Fibroblast of upper back skin (primary cell): ENCODE measurements at places on chromosomes 16 and 17.

GRCh38 chr17:49397586-49397985, 17.1 kb downstream of the PHB1 start:
- DNase-seq: no peak

DNA sequence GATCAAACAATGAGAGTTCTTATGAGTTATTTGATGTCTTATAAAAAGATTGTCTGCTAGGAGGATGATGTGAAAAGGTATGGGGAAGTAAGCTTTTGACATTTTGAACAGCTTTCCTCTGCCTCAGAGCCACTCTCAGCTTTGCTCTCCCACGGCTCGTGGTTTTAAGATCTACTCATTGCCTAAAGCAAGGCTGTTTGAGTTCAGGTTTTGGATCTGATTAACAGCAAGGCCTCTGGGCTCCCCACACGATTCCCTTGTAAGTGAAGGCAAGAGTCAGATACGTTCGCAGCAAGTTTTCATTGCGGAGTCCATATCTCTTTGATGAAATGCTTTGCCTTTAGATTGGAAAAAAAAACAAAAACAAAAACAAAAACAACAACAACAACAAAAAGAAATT, 515.0 kb upstream of the SALL1 start:
- peak; percentile 4 for DNase-seq

DNA sequence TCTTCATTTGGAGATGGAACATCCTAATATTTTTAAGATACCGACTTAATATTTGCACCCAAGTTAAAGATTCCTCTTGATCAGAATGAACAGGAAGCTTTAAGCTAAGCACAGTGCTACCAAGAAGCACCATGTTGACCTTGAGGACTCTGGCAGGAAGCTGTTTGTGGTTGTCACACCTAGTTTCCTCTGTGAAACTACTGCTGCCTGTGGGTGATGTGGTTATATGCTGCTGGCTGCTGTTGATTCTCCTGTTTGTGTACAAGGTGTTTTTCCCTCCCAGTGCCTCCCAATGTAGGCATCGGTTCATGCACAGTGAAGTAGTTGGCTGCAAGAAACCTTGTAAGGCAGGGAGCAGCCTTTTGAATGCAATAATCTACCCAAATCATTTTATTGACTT, 23.4 kb downstream of the RBL2 start:
- no peak for DNase-seq

DNA sequence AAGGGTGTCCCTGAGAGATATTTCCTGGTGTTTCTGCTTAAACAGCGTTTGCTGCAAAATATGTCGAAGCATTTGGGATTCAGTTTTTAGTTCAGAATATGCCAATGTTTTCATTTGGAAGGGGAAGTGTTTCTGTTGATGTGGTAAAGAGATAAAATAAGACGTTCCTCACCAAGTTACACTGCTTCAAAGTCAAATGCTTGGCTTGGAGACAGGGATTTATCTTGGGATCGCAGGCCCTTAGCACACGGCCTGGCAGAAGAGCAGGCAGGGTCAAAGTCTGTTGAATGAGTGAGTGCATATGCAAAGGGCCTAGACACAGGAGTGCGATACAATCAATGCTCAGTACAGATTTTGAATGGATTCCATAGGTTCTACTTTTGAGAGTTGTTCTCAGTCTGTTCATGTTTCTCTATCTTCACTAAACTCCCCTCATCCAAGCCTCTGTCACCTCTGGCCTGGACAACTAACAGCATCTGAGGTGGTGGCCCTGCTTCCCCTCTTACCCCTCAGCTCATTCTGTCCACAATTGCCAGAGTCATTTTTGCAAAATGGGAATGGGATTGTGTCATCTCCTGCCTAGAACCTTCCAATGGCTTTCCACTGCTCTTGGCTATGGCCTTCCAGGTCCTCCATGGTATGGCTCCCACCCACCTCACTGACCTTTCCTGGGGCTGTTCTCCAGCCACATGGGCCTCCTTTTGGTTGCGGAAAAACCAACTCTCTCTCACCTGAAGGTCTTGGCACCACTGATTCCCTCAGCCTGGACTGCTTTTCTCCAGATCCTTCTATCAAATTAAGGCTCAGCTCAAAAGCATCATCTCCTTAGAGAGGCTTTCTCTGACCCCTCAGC, 3.2 kb downstream of the DEXI start:
- no peak for DNase-seq

DNA sequence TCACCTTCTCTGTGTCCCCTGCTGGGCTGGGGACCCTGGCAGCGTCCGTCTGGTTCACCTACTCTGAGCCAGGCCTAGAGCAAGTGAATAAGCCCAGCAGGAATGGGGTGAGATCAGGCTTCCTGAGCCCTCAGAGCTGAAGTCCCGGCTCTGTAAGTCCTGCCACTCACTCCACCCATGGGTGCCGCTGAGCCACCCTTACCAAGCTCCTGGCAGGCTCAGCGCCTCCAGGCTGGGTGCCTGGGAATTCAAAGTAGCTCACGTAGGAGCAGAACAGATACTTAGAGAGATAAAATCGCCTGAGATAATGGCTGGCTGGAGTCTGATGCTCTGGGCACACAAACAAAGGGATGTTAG, 9.8 kb upstream of the LASP1NB start:
- no peak for DNase-seq

DNA sequence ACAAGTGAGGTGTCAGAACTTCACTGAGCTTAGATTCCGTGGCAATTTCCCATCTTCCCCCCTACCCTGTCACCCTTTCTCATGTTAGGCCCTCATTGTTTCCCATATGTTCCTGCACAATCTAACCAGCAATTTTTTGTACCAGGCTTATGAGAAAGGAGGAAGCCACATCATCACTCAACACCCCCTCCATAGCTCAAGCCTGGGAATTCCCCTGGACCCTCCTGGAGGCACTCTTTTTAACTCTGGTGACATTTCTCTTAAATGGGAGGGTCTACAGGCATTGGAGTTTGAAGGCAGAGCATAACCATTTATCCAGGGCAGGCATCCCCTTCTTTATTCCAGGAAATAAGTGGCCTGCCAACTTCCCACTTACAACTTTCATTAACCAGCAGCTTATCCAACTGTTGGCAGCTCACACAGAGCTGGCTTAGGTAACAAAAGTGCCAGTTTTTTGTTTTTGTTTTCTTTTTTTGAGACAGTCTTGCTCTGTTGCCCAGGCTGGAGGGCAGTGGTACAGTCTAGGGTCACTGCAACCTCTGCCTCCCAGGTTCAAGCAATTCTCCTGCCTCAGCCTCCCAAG, 10.4 kb upstream of the GLG1 start:
- DNase-seq: no peak

- no peak for DNase-seq
Measured at GRCh38 chr16:2776500-2777139, 460 bp downstream of the ELOB start.

DNA sequence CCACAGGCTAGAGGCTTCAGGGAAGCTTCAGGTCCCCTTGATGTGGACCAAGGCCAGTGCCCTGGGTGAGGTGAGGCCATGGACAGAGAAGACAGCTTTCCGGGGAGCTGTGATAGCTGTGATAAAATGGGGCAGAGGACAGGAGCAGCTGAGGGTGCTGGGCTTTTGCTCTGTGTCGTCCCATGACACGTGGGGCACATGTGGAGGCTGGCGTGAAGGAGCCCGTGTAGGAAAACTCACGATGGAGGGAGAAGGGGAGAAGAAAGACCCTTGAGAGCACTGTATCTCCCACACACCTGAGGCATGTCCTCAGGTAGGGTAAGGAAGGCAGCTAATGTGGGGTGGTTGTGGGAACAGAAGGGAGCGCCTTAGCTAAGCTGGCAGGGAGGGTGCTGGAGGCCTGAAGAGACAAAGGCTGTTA, 21.3 kb downstream of the B9D1 start:
- DNase-seq: no peak

DNA sequence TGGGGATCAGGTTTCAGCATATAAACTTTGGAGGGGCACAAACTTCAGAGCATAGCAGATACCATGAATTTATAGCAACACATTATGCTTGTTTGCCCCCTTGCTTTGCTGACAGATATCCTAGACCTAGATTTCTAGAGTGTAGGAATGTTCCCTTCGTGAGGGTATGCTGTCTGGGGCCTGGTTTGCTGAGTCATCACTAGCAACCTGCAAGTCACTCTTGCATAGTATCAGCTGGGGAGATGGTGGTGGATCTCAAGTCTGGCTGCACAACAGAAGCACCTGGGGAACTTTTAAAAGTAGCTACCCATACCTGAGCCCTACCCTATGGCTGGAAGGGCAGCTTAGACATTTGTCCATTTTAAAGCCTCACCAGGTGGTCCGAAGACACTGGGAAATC, 22.3 kb upstream of the HSBP1 start:
- DNase-seq: no peak

DNA sequence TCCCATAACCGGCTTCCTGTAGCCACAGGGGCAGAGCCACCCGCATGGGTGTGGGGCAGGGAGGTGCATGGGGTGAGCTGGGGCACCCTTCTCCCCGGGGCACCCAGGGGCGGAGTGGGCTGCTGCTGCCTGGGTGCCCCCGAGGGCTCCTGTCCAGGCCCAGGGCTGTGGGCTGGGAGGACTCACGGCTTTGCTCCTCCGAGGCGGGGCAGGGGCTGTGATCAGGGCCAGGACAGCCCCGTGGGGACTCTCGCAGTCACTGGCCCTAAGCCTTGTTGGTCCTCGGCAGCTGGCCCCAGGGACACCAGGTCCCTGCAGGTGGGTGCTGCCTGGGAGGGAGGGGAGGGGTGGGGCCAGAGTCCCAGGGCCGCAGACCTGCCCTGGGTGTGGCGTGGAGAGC, 19.7 kb downstream of the CACNA1H start:
- DNase-seq: no peak

GRCh38 chr17:149897-150584, 12.7 kb downstream of the SCGB1C2 start:
- DNase-seq: no peak

DNA sequence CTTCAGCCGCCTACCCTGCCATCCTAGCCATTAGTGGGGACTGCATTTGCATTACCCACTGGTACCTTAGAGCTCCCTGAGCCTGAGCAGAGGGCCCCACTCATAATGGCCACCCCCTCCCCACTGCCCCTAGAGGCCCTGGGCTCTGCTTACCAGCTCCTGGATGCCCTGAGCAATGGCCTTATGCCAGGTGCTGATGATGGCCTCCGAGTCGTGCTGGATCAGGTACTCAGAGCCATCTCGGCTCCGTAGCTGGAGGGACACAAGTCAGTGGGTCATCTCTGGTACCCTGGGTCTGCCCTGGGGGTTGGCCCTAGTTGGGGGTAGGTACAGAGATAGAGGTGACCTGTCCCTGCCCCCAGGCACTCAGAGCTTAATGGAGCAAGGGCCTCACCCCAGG, 34.9 kb downstream of the ARHGAP27 start:
- no peak for DNase-seq

- DNase-seq: no peak
Measured at GRCh38 chr16:58378401-58378800, 13.9 kb upstream of the GINS3 start.

GRCh38 chr16:67481561-67482232, 740 bp upstream of the ATP6V0D1 start:
- DNase-seq: peak; percentile 41

DNA sequence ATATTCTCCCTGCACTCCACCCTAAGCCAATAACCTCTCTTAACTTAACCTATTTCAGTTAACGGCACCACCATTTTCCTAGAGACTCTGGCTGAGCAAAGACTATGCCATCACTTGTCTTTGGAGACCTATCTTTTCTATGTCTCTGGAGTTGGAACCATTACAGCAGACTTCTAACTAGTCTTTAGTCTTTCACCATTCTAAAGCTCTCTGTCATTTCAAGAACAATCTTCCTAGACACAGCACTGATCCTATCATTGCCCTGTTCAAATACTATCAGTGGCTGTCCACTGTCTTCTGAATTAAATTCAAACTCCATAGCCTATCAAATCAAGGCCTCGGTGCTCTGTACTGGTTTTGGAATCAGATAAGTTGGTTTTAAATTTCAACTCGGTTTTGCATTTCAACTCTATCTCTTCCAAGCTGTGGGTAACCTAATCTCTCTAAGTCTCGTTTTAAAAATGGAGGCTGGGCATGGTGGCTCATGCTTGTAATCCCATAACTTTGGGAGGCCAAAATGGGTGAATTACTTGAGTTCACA, 31.9 kb downstream of the RNF43 start:
- DNase-seq: no peak

DNA sequence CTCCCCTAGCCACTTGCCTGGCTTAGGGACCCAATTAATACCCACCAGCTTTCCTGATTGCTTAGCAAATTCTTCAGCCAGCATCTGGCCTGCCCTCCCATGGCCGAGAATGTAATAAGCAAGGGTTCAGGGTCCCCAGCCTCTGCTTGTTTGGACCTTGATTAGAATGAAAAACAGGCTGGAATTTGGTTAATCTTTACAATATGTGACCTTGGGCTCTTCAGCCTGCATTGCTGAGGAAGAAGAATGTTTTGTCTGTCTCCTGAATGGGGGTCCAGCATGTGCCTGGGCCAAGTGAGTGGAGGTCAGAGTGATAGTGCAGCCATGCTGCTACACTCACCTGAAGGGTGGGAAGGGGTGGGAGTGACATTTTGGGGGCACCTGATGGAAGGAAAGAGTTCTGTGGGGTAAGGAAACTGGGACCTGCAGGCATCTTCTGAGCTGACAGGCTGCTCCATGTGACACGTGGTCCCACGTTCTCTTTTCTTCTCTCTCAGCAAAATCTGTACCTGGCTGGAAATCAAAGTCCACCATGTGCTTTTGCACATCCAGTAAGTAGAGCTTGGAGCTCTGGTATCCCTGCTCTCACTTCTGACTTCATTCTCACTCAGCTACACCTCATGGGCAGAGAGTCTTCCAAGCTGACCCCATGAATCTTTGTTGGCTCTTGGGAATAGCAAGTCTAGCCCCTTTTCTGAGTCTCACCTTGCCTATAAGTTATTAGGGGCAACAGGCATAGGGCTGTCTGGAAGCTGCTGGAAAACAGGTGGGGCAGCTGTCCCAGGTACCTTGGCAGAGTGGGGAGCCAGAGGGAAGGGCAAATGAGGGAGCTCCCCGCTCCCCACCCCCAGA, 5.3 kb downstream of the TMEM106A start:
- DNase-seq: no peak

DNA sequence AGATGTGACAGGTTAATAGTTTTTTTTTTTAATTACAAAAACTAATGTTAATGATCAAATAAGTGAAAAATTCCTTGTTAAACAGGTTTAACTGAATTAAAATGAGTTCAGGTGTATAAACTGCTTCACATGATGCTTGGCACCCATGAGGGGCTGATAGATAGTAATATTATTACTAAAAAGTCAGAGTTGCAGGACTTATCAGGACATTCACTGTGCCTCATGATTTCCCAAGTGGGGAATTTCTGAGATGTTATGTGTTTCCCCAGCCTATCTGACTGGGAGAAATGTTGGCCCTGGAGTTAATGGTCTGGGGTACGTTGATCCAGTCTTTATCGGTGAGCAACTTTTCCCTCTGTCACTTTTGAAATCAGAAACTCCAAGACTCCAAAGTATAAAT, 102.1 kb downstream of the PLCG2 start:
- no peak for DNase-seq

- no peak for DNase-seq
Measured at GRCh38 chr17:4540224-4540651, 14.9 kb downstream of the MYBBP1A start.
